HCT116 (cell line): ENCODE measurements at places on chromosomes 7 and 10. TPM values are rescaled to one million over a fixed set of nuclear protein-coding genes. Genes with fewer than 3 reads are reported as not detected.

DNA sequence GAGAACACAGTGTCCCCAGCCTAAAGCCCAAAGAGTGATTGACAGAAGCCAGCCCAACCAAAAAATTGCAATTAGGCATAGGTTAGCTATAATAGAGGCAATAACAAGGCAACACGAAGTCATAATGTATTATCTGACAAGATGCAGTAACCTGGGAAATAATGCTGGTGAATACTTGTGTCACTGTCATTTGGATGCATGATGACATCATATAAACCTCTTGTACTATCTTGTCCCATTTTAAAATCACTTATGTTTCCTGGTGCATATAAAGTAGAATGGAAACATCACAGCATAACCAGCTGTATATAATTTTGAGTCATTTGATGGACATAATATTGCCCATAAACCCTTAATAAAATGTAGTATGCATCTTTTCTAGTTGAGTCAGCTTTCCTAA is 1138.3 kb upstream of the LRRTM3 start:
- DNase-seq, result no peak

DNA sequence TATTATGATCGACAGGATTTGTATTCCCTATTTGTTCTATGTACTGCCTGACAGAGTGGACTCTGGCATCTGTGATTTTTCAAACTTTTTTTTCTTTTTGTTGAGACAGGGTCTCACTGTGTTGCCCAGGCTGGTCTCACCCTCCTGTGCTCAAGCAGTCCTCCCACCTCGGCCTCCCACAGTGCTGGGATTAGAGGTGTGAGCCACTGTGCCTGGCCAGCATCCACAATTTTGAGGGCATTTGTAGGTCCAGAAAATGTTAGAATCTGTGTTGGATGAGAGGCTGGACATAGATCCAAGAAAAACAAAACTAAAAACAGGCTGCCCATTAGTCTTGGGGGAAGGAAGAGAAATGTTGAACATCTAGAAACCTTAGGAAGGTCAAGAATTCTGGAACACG is 34.3 kb downstream of the SGPL1 start:
- no peak for DNase-seq

- DNase-seq, result no peak
These were observed 163.1 kb upstream of the AGR3 start for GRCh38 chr7:17044861-17045260.

DNA sequence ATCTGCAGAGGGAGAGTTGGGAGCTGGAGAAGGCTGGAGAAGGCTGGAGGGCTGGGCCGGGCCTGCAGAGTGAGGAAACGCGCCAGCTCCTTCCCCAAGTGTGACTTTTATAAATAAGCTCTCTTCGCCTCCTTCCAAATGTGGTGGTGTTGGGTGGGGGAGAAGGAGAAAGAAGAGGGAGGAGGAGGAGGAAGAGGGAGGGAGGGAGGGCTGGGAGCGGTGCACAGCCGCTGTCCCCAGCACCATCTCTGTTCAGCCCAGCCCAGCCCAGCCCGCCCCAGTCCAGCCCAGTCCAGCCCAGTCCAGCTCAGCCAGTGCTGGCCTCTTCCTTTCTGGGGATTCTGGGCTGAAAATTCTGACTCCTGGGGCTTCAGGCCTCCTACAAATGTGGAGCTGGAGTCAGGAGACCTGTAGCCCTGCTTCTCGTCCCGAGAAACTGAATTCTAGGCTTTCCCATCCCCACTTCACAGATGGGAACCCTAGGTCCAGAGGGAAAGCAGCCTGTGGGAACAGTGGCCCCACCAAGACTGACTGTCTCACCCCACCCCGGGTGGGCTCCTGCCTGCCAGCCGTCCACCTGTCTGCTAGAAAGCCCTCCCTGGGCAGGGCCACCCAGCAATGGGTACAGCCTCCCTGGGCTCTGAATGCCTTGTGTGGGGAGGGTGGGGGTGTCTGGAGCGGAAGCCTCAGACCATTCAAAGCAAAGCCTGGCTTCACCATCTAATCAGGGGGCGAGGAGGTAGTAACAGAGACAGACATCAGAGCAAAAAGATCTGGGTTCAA is 2.3 kb downstream of the STX1A start:
- DNase-seq, result no peak

GRCh38 chr7:28157831-28158416 is 22.7 kb downstream of the JAZF1 start:
- no peak for DNase-seq

The H2BK1 gene
- 0.69 TPM for total RNA-seq

The PAPOLB gene
- 0.20 TPM for total RNA-seq

The MBL2 gene
- total RNA-seq, result not detected
